Occipital lobe (tissue), 3 donors: ENCODE measurements at places on chromosomes 7 and 10. TPM values are rescaled to one million over a fixed set of nuclear protein-coding genes. Genes with fewer than 3 reads are reported as not detected.
A peak's percentile ranks its signal among the peaks of the same experiment; 100 is the strongest.

GRCh38 chr7:67523713-67524112 is 527.1 kb downstream of the TYW1 start:
- no peak for DNase-seq

- DNase-seq, result no peak
Observed at GRCh38 chr10:120174491-120174890, 282.0 kb downstream of the SEC23IP start.

Gene RBP3
- total RNA-seq, result not detected

DNA sequence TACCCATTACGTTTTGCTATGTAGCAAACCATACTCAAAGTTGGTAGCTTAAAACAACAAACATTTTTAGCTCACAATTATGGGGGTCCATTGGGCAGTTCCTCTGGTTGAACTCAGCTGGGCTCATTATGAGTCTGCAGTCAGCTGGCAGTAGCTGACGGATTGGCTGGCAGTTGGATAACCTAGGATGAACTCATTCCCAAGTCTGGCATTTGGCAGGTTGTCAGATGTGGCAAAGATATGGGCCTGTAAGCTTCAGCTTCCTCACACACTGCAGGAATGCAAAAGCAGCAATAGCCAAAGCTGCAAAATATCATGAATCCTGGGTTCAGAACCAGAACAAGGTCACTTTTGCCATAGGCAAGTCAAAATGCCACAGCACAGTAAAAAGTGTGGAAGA is 412.2 kb upstream of the SORCS1 start:
- DNase-seq, result peak; percentile 4

DNA sequence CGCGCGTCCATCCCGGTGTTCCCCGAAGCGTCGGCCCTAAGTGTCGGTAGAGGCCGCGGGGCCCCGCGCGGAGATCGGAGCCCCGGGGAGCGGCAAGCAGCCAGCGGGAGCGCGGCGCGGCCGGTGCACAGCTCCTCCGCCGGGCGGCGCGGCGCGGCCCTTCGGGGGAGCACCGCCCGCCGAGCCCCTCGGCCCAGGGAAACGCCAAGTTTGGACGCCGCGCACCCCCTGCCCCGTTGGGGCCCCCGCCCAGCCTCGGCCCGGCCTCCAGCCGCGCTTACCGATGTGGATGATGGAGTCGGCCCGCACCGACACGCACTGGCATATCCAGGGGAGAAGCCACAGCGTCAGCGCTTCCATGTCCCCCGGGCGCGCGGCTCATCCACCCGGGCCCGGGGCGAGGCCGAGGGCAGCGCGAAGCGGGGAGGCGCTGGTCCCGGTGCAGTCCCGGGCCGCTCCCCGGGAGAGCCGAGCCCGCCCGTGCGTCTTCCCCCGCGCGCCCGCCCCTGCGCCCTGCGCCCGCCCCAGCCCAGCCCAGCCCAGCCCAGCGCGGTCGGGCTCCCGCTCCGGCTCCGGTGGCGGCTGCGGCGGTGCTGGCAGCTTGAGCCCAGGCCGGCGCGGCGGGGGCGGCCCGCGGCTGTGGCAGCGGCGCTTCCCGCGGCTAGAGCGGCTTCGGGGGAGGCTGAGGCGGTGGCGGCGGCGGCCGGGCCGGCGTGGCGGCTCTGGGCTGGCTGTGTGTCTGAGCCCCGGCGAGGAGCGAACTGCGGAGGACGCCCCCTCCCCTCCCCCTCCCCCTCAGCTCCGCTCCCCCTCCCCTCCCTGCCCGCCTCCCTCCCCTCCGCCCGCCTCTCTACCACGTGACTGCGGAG is at the start of gene GRID1:
GRID1 (minus strand) TSS at position 763 of the 869 bp plus-strand sequence.
- peak; percentile 80 for DNase-seq

- DNase-seq, result no peak
Observed at GRCh38 chr10:126640401-126640800, 30.1 kb downstream of the C10orf90 start.

Gene NUTM2A
- 1.2 TPM for total RNA-seq

GRCh38 chr7:11833431-11833830 is 1.4 kb upstream of the THSD7A start:
- DNase-seq, result no peak

Gene AGAP6
- 3.9 TPM for total RNA-seq

GRCh38 chr7:135970682-135971365 is 6.3 kb downstream of the MTPN start:
- no peak for DNase-seq

DNA sequence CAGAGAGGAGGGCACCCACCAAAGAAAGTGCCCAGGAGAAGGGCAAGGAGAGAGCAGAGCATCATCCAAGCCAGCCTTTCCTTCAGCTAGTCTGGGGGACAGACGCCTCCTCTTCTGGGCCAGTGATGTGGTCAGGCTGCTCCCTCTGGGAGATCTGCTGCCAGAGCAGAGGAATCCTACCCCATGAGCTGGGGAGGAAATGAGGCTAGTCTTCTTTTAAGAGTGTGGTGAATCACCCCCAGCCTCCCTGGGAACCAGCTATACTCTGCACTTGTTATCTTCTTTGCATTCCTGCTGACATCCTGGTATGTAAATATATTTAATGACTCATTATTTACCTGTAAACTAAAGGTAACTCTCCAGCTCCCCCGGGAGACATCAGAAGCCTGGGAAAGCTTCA is 41.6 kb upstream of the EPHB6 start:
- no peak for DNase-seq

Gene GRID2IP
- total RNA-seq, result 1.2 TPM

DNA sequence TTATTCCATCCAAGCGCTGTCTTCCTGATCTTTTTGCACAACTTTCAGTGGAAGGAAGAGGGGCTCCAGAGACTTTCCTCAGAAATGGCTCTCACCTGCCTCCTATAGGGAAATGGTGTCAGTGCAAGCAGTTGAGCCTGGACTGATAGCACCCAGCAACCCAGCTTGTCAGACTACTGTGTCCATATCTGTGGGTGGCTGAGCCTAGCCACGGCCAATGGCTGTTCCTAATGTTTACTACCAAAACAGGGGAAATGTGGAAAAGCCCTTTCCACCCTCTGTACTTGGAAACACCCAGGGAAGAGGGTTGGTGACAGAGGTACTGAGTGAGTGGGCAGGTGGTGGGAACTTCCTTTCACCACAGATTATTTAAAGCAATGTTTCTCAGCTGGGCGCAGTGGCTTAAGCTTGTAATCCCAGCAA is 4.3 kb upstream of the YKT6 start:
- no peak for DNase-seq
